ENCODE measurements at places on chromosomes 1 and 21. TPM values are rescaled to one million over a fixed set of nuclear protein-coding genes. Genes with fewer than 3 reads are reported as not detected.

Gene FAM151A
- total RNA-seq = 0.34 TPM

Gene TEX35
- total RNA-seq = not detected

Gene PLA2G2D
- not detected for total RNA-seq

Gene NKAIN1
- 1.1 TPM for total RNA-seq

Gene GJB4
- 0.11 TPM for total RNA-seq
